ENCODE measurements at places on chromosomes 1 and 21. TPM values are rescaled to one million over a fixed set of nuclear protein-coding genes. Genes with fewer than 3 reads are reported as not detected.
A peak's percentile ranks its signal among the peaks of the same experiment; 100 is the strongest.

GRCh38 chr1:240094041-240094722, 2.5 kb downstream of the FMN2 start:
- H3K27me3 ChIP-seq: no peaks in the 10 kb centered on the region
- H3K4me1 ChIP-seq: peaks cover 45% of the 10 kb centered on the region
- peak overlapping the region; percentile 48 for H3K27ac ChIP-seq
- DNase-seq: peak; percentile 53
- H3K36me3 ChIP-seq: peaks cover 8% of the 10 kb centered on the region

DNA sequence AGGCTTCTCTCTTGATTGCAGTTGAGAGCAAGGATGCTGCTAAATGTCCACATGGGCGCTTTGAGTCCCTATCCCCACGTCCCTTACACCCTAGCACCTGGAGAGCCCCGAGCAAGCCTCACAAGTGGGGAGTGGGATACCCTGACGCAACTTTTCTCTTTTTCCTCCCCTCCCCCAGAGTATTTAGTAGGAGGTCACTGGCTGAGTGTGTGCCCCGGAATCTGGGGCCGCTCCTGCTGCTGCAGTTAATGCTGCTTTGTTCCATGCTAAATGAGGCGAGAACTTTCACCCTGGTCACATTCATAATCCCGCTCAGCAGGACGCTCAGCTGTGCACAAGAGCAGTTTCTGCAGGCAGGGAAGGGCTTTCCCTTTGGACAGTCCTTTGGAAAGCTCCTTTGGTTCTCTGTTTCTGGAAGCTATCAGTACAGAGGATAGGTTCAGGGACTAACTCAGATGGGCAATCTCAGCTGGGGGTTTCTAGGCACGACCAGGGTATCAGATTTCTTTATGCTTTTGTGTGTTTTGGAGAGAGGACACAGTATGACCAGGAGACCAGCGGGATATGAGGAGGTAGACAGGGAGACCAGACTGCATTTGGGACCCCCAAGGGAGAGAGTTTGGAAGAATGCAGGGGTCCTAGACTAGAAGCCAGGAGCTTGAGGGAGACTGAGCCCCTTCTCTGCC, 75.9 kb downstream of the NOS1AP start:
- H3K4me3 ChIP-seq: no peak overlapping the region
- no peaks in the 10 kb centered on the region for H3K27me3 ChIP-seq
- DNase-seq: no peak
- peaks cover 2% of the 10 kb centered on the region for H3K4me1 ChIP-seq
- H3K36me3 ChIP-seq: no peaks in the 10 kb centered on the region

PRAMEF18 gene
- not detected for polyA plus RNA-seq

DNA sequence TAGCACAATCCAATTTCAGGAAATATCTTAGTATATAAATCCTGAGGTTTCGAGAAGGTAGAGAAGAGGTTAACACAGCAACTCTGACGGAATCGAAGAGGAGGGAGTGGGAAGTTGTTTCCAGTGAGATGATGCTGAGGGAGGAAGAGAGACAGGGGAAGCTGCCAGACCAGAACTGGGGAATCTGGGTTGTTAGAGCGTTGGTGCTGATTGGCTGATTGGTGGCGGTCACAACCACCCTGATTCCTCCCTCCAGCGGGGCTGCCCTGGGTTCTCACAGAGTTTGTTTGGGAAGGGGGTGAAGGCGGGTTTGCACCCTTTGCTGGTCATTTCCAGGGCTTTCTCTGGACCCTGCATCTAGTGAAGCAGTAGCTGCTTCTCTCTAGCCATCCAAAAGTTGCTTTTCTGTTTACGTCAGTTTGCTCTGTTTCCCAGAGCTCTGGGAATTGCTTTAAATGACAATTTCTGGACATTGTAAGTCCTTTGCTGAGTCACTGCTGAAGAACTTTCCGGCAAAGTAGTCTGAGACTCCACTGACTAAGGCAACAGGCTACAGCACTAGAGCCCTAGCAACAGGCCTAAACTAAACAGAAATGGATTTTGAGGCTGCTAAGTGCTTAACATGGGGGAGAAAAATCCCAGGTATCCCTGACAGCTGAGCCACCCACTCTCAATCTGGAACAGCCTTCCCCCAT, 90.1 kb downstream of the TENT5C start:
- no peak for DNase-seq
- H3K4me1 ChIP-seq: no peaks in the 10 kb centered on the region
- H3K27me3 ChIP-seq: no peaks in the 10 kb centered on the region
- no peak overlapping the region for H3K4me3 ChIP-seq
- peak overlapping the region; percentile 98 for H3K27ac ChIP-seq

VWA5B1 gene
- not detected for polyA plus RNA-seq

DNA sequence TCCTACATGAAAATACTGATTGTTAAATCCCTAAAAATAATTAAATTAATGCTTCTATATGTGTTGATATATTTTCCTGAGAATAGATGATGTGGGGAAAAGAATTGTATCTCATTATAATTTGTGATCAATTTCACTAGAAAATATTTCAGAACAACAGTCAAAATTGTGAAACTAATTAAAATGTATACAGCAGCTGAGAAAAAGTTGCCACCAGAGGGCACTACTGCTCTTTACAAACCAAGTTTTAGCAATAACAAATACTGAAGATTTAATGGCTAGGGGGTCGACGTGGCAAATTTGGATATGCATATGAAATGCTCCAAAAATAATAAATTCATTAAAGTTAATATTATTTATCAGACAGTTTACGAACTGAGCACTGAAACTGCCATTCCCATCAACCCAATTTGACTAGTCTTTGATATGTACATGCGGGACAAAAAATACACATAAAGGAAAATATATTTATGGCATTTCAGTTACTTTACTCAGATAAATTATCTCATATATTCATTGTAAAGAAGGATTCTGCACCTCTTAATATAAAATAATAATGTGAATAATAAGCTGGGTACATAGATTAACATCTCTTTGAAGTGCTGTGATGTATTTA, 96.3 kb upstream of the TMPRSS15 start:
- H3K4me3 ChIP-seq: no peak overlapping the region
- H3K36me3 ChIP-seq: no peaks in the 10 kb centered on the region
- no peak overlapping the region for H3K27ac ChIP-seq
- H3K4me1 ChIP-seq: no peaks in the 10 kb centered on the region
- peak; percentile 3 for DNase-seq

THEMIS2 gene
- 4.1 TPM for polyA plus RNA-seq

GRCh38 chr1:90724361-90724760, 7.3 kb upstream of the BARHL2 start:
- H3K27ac ChIP-seq: no peak overlapping the region
- peaks cover 12% of the 10 kb centered on the region for H3K4me1 ChIP-seq
- H3K4me3 ChIP-seq: no peak overlapping the region
- no peak for DNase-seq
- H3K36me3 ChIP-seq: no peaks in the 10 kb centered on the region

DNA sequence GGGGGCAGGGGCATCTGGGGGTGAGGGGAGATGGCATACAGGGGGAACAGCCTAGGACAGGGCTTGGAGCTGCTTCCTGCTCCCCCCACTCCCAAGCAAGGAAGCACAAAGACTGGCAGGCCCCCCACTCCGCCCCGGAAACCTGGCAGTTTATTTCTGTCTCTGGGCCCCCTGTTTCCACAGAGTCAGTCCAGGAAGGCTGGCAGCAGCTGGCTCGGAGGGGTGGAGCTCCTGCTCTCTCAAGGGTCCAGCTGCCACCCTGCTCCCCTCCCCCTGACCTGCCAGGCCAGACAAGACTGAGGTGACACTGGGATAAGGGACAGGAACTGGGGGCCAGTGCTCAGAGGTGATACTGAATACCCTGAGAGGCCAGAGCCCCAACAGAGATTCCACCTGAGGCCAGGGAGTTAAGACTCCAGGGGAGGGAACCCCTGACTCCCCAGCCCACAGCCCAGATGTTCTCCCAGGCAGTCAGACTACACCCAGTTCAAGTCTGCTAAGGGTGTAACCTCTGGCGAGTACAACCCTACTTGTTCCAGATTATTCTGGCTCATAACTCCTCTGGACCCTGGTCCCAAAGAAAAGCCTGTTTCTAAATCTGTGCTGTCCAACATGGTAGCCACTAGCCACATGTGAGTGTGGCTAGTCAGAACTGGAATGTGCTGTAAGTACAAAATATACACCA, 26.3 kb downstream of the AHDC1 start:
- no peak overlapping the region for H3K4me3 ChIP-seq
- peak overlapping the region; percentile 25 for H3K27ac ChIP-seq
- H3K27me3 ChIP-seq: no peaks in the 10 kb centered on the region
- H3K4me1 ChIP-seq: peaks cover 35% of the 10 kb centered on the region
- no peaks in the 10 kb centered on the region for H3K36me3 ChIP-seq
- DNase-seq: no peak

LCE3D gene
- not detected for polyA plus RNA-seq

GRCh38 chr1:248853663-248854375, 5.1 kb downstream of the ZNF692 start:
- no peak overlapping the region for H3K27ac ChIP-seq
- H3K4me1 ChIP-seq: peaks cover 14% of the 10 kb centered on the region
- no peak overlapping the region for H3K4me3 ChIP-seq
- peaks cover 43% of the 10 kb centered on the region for H3K36me3 ChIP-seq
- no peaks in the 10 kb centered on the region for H3K27me3 ChIP-seq

DNA sequence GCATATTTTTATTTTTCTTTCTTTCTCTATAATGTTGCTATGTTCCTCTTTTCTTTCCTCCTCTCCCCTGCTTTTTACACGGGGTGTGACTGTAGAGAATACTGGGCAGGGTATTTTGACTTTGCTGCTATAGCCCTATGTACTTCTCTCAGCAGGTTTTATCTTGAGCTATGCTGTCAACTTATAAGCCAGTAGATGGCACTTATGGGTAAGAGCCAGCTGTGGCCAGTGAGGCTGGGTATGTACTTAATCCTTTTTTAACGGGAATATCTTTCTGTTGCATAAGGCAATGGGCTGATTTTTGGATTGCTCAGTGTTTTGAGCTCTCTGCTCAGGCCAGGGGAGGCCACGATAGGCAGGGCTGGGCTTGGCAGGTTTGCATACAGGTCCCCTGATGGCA, 99.0 kb downstream of the KCNK2 start:
- no peaks in the 10 kb centered on the region for H3K36me3 ChIP-seq
- no peaks in the 10 kb centered on the region for H3K4me1 ChIP-seq
- H3K4me3 ChIP-seq: no peak overlapping the region
- no peak for DNase-seq
- no peak overlapping the region for H3K27ac ChIP-seq
- no peaks in the 10 kb centered on the region for H3K27me3 ChIP-seq

- no peaks in the 10 kb centered on the region for H3K4me1 ChIP-seq
- no peaks in the 10 kb centered on the region for H3K36me3 ChIP-seq
- H3K27me3 ChIP-seq: no peaks in the 10 kb centered on the region
- no peak overlapping the region for H3K4me3 ChIP-seq
- peak; percentile 69 for DNase-seq
- H3K27ac ChIP-seq: no peak overlapping the region
Observed at GRCh38 chr1:7594002-7594713, 176.9 kb upstream of the VAMP3 start.

- no peak for DNase-seq
- no peaks in the 10 kb centered on the region for H3K36me3 ChIP-seq
- no peak overlapping the region for H3K27ac ChIP-seq
- no peak overlapping the region for H3K4me3 ChIP-seq
- peaks cover 8% of the 10 kb centered on the region for H3K4me1 ChIP-seq
Observed at GRCh38 chr21:42230178-42230577, 11.2 kb downstream of the ABCG1 start.

MIB2 gene
- 40.4 TPM for polyA plus RNA-seq

DNA sequence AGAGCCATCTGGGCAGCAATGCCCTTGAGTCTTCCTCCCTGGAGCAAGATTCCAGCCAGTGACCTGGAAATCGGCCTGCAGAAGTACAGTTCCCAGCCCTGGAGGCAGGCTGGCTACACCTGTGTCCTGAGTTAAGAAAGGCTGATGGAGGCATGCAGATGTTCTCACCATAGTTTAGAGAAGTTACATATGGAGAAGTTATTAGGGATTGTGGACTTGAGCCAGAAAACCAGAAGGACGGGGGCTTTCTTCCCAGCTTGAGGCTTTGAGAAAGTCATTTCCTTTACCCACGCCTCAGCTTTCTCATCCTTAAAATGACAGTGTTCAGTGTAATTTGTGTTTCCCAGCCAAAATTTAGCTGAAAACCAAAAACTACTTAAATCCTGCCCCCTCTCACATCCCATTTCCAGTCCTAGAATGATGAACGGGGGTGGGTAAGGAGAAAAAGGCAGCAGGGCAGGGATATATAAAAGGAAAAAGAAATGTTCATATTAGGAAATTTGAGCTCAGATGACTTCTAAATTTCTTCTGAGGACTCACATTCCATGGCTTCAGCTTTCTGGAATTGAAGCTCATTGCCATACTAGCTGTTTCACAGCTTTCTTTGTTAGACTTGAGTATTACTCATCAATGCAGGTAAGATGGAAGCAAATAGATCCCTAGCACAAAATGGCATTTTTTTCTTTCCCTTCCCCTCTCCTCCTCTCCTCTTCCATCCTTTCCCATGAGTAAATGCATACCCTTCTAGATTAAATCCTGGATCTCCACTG, 14.4 kb upstream of the C8B start:
- DNase-seq: no peak
- H3K27me3 ChIP-seq: no peaks in the 10 kb centered on the region
- no peak overlapping the region for H3K4me3 ChIP-seq
- no peaks in the 10 kb centered on the region for H3K4me1 ChIP-seq
- H3K27ac ChIP-seq: no peak overlapping the region
- no peaks in the 10 kb centered on the region for H3K36me3 ChIP-seq

GRCh38 chr1:20361805-20362381, 71.2 kb downstream of the VWA5B1 start:
- no peak overlapping the region for H3K27ac ChIP-seq
- H3K4me3 ChIP-seq: no peak overlapping the region
- H3K4me1 ChIP-seq: peaks cover 19% of the 10 kb centered on the region
- peaks cover 26% of the 10 kb centered on the region for H3K27me3 ChIP-seq

ARHGEF16 gene
- polyA plus RNA-seq: 0.10 TPM

- H3K27me3 ChIP-seq: no peaks in the 10 kb centered on the region
- no peak overlapping the region for H3K4me3 ChIP-seq
- H3K36me3 ChIP-seq: peaks cover 82% of the 10 kb centered on the region
- no peak overlapping the region for H3K27ac ChIP-seq
Observed at GRCh38 chr1:35439626-35440025, 117.6 kb downstream of the KIAA0319L start.

DNA sequence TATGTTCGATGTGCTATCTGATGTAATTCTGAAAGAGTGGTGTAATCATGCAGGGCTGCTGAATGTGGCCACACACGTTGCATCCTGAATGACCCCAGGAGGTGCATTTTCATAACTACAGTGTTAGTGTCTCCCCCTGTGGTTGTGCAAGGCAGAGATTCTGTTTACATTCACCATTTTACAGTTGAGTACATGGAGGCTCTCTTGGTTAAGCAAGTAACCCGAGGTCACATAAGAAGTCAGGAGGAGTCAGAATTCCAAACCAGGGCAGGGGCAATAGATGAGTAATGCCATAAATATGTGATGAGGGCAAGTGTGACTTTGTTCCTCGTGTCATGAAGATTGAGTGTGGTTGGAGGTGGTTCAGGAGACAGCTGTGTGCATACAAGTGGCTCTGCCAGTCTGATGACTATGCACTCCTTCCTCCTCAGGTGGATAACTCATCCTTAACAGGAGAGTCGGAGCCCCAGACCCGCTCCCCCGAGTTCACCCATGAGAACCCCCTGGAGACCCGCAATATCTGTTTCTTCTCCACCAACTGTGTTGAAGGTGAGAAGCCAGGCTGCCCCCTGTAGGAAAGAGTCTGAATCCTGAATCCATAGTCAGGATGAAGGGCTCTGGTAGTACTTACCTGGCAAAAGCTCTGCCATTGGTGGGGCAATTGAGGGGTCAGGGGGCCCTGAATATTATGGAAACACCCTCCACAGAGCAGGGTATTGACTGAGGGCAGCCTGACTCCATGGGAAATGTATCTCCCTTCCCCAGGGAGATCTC, 9.3 kb downstream of the ATP1A2 start:
- H3K27me3 ChIP-seq: no peaks in the 10 kb centered on the region
- H3K36me3 ChIP-seq: no peaks in the 10 kb centered on the region
- H3K4me1 ChIP-seq: no peaks in the 10 kb centered on the region
- H3K4me3 ChIP-seq: no peak overlapping the region
